Stimulated activated CD4-positive, alpha-beta T cell treated with anti-CD3 and anti-CD28 coated beads, Interleukin-4, amount 100 ng/mL, for 24 hours (primary cell): ENCODE measurements at places on chromosomes 13 and 19.

- DNase-seq, result peak; percentile 87
These were observed 7.4 kb downstream of the ETHE1 start for GRCh38 chr19:43519436-43520088.

- no peak for DNase-seq
These were observed 293.7 kb downstream of the POU4F1 start for GRCh38 chr13:78309497-78310180.

GRCh38 chr19:33293255-33294057, 8.9 kb downstream of the CEBPA start:
- DNase-seq, result no peak

- no peak for DNase-seq
These were observed 709 bp downstream of the ATP8A2 start for GRCh38 chr13:25372284-25373081.

DNA sequence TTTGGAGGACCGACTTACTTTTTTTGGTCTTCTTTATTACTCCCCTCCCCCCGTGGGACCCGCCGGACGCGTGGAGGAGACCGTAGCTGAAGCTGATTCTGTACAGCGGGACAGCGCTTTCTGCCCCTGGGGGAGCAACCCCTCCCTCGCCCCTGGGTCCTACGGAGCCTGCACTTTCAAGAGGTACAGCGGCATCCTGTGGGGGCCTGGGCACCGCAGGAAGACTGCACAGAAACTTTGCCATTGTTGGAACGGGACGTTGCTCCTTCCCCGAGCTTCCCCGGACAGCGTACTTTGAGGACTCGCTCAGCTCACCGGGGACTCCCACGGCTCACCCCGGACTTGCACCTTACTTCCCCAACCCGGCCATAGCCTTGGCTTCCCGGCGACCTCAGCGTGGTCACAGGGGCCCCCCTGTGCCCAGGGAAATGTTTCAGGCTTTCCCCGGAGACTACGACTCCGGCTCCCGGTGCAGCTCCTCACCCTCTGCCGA, 409 bp downstream of the FOSB start:
- DNase-seq, result peak; percentile 39

GRCh38 chr19:52566121-52566520, 4.0 kb upstream of the ZNF701 start:
- no peak for DNase-seq

DNA sequence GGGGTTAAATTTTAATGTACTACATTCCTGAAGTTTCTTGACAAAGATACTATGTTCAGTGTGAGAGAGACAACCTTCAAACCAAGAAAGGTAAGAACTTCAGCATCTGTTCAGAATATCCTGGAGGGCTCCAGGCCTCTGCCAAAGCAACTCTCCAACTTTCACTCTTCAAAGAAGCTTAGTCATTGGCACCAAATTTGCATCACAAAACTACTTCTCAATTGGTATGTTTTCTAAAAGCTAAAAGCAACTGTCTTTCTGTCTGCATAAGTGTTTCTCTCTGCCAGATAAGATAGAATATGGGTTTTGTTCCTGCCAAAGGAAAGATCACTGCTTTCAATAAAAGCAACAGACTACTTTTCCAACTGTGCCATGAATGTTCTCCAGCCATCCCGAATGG, 187.4 kb downstream of the SUCLA2 start:
- DNase-seq, result no peak

- DNase-seq, result no peak
These were observed 128.1 kb upstream of the TRPC4 start for GRCh38 chr13:37997641-37998040.

DNA sequence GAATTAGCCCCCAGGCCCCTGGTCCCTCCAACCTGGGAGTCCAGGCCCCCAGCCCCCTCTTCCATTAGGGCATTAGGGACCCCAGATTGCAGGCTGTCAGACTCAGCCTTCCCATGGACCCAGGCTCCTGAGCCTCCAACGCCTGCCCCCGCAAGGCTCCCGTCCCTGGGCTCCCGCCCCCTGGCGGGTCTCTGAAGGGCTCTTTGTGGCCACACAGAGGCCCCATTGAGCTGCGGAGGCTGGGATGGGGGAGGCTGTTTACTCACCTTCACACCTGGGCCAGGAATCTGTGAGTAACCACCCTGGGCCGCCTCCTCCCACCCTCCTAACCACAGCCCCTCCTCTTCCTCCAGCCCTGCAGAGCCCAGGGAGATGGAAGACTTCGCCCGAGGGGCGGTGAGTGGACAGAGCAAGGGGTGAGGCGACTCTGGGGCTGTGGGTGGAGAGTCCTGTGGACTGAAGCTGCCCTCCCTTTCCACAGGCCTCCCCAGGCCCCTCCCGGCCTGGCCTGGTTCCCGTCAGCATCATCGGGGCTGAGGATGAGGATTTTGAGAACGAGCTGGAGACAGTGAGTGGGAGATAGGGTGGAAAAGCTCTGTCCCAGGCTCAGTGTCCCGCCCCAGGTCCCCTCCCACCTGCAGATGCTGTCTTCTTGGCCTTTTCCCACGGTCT, 4.9 kb downstream of the ARHGEF1 start:
- DNase-seq, result peak; percentile 89

GRCh38 chr13:67742478-67742877, 512.3 kb upstream of the PCDH9 start:
- DNase-seq, result no peak

DNA sequence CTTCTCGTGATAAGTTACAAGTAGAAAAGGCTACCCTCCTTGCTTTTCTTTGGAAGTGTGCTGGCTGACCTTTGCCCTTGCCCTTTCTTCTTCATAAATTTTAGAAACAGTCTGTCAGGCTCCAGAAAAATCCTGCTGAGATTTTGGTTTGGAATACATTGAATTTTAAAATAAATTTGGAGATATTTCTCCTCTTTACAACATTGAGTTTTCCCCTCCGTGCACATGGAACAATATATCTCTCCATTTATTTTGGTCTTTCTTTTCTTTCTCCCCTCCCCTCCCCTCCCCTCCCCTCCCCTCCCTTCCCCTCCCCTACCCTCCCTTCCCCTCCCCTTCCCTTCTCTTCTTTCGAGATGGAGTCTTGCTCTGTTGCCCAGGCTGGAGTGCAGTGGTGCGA, 8.6 kb downstream of the KLK4 start:
- no peak for DNase-seq

- no peak for DNase-seq
These were observed 46.9 kb downstream of the ABCC4 start for GRCh38 chr13:95254339-95254738.

- peak; percentile 69 for DNase-seq
These were observed 100.6 kb upstream of the PABPC3 start for GRCh38 chr13:24995225-24995804.

- DNase-seq, result no peak
These were observed at the start of gene KLK7 for GRCh38 chr19:50983625-50984292. TSS of gene KLK7 (minus strand) at chr19:50983917. CDS start at chr19:50982399, 1,518 bp downstream.

DNA sequence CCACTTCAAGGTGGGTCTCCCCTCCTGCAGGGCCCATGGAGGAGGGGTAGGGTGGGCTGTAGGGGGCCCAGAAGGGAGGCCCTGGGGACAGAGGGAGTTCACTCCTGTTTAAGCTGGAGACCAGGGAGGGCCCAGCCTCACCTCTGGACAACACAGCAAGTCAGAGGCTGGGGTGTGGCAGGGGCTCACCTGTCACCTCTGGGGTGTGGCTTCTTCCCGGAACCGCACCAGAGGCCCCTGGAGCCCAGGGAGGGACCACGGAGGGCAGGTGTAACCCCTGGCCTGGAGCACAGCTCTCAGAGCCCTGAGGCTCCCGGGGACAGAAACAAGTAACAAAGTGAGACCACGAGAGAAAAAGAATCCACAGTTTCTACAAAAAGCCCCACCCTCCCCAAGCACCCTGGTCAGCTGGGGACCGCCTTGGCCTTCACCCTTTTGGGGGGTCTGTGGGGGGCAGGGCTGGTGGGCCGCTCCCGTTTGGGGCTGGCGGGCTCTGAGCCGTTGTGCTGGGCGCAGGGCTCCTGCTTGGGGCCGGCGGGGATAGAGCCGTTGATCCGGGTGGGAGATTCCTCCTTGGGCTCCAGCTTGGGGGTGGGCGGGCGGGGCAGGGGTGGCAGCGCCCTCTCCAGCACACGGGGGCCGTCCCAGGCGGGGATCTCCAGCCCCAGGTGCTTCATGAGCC, 8.0 kb downstream of the SIRT6 start:
- no peak for DNase-seq

- DNase-seq, result no peak
These were observed 12.5 kb upstream of the CFAP97D2 start for GRCh38 chr13:114166381-114167131.

DNA sequence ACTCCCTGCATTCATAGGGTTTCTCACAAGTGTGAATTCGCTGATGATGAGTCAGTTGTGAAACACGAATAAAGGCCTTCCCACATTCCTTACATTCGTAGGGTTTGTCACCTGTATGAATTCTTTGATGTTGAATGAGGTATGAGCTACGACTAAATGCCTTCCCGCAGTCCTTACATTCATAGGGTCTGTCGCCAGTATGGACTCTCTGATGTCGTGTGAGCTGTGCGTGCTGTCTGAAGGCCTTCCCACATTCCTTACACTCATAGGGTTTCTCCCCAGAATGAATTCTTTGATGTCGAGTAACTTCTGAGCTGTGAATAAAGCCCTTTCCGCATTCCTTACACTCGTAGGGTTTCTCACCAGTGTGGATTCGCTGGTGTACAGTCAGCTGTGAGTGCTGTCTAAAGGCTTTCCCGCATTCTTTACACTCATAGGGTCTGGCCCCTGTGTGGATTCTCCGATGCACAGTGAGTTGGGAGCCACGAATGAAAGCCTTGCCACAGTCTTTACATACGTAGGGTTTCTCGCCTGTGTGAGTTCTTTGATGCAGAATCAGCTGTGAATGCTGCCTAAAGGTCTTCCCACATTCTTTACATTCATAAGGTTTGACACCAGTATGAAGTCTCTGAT, 30.5 kb upstream of the COX7A1 start:
- no peak for DNase-seq

DNA sequence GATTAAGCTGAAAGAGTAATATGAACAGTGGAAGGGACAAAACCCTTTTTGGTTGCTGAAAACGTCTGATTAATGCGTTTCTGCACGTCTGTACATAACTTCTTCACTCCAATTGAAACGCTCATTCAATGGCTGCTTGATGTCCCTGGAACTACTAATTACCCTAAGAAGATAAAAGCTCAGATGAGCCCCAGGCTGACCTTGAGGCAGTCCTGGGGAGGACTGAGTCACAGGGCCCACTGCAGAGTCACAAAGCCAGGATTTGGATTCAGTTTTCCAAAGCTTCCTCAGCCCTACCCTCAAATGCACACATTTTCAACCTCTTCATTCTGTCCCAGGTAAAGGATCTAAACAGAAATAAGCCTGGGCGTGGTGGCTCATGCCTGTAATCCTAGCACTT, 75.0 kb upstream of the FLT1 start:
- no peak for DNase-seq

DNA sequence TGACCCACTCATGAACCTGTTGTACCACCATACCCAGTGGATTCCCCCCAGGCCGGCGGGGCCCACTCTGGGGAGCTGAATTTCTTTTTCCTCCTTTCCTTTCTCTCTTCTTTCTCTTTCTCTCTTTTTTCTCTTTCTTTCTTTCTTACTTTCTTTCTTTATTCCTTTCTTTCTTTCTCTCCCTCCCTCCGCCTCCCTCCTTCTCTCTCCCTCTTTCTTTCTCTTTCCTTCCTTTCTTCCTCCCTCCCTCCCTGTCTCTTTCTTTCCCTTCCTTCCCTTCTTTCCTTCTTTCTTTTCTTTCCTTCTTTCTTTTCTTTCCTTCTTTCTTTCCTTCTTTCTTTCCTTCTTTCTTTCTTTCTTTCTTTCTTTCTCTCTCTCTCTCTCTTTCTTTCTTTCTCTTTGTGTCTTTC, 327.7 kb downstream of the ZNF536 start:
- no peak for DNase-seq

GRCh38 chr19:40143612-40144011, 47.6 kb upstream of the MAP3K10 start:
- DNase-seq, result peak; percentile 36

DNA sequence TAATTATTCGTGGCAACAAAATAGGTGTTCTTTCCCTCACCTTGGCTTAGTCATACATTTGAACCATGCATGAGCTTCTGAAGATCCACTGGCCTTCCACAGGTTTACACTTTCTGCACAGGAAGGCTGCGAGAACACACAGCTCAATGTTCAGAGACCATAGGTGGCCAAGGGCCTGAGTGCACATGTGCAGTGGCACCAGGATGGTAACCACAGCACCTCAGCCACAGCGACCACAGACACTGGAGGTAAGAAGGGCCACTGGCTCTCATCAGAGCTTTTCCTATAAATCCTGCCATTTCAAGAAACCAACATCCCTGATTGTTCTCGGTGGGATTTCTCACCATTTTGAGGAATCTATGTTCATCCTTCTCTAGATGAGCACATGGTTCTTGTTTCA, 1.6 kb downstream of the DCLK1 start:
- DNase-seq, result no peak

DNA sequence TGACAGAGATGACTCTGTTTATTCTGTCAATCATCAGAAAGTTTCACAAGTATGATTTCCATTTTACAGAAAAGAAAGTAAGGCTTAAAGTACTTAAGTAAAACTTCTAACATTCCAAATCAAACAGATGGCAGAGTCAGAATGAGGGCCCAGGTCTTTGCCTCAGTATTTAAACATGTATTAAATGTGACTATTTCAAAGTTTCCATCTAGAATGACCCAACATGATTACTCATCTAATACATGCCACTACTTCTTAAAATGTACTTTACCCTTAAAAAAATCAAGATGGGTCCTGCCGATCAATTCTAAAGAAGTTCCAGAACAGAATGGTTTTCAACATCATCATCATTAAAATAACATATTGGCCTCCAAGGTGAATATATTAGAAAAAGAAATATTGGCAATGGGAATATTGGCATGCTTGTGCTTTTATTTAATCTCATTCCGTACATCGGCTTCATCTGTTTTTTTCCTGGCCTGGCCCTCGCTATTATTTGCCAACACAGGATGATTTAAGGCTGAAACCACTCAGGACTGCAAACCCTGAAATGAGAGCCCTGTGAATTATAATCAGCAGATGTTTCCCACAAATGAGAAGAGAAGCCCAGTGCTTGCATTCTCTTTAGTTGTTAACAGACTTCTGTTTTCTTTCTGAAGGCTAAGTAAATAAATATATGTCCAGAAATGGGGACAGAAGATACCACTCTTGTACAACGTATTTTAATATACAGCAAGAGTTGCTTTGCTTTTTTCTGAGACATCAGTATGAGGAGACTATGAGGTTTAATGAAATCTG, 340.0 kb downstream of the DNAJC15 start:
- no peak for DNase-seq

DNA sequence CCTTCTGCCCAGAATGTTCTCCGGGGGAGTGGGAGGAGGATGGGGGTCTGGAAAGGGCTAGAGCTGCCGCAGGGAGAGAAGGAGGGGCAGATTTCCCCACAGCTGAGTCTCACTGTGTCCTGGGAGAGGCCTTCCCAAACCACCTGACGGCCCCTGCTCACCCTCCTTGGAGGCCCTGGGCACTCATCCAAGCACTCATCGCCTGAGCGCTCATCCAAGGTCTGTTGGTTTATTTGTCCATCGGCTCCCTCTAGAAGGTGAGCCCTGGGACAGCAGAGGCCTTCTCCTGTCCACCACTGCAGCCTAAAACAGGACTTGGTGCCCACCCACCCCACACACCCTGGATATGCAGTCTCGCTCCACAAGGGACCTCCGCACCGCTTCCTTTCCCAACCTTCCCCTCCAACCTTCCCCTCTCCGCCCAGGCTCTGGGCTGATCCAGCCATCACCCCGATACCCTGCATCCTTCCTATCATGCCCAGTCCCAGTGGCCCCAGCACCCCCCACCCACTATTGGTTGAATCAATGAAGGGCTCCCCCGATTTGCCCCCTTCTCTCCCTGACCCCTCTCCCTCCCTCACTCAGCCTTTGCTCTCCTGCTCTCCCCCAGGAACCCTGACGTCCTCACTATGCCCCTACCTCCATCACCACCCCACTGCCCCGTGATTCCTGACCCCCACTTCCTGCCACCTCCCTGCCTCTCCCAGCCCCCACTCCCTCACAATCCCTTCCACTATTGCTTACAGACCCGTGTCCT, 1.7 kb downstream of the UBXN6 start:
- DNase-seq, result no peak
